RCC 7860 (cell line): ENCODE measurements at places on chromosomes 13 and 19.
A peak's percentile ranks its signal among the peaks of the same experiment; 100 is the strongest.

GRCh38 chr13:78376033-78376432 is 227.3 kb downstream of the POU4F1 start:
- no peak for DNase-seq

DNA sequence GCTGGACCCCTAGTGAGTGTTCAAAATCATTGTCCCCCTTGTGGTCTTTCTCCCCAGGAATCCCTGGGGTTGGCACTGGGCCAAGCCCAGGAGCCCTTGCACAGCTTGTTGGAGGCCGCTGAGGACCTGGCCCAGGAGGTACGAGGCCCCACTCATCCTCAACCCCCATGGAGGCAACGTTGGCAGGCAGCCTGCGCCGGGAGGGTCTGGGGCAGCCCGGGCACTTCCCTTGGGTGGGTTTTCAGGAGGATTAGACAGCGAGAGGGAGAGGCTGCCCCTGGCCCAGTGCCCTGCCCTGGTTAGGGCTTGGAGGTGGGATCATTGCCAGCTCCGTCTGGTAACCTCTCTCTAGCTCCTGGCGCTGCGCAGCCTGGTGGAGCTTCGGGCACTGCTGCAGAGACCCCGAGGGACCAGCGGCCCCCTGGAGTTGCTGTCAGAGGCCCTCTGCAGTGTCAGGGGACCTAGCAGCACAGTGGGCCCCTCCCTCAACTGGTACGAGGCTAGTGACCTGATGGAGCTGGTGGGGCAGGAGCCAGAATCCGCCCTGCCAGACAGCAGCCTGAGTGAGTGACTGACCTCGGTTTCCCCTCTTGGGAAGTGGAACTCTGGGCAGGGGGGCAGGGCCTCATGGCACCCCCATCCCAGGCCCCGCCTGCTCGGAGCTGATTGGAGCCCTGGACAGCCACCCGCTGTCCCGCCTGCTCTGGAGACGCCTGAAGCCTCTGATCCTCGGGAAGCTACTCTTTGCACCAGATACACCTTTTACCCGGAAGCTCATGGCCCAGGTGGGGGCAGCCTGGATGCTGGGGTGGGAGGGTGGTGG is 3.0 kb downstream of the ABCA7 start:
- no peak for DNase-seq

GRCh38 chr13:34588362-34588761 is 353.7 kb upstream of the NBEA start:
- DNase-seq: no peak

DNA sequence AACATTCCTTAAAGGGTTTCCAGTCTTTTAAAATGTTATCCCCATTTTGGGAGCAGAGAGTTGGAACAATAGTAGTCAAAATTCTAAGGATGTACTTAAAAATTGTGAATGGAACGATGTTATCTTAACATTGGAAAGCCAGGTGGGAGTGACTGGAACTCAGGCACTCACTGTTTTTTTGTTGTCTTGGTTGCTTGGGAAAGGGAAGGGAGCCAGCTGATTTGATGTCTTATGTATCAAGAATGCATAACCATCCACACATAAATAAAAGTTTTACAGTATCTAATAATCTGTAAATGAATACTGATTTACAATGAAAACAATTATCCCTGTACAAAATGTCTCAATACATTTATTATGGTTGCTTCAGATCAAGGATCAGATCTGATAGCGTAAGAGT is 88.7 kb downstream of the SLC10A2 start:
- no peak for DNase-seq

DNA sequence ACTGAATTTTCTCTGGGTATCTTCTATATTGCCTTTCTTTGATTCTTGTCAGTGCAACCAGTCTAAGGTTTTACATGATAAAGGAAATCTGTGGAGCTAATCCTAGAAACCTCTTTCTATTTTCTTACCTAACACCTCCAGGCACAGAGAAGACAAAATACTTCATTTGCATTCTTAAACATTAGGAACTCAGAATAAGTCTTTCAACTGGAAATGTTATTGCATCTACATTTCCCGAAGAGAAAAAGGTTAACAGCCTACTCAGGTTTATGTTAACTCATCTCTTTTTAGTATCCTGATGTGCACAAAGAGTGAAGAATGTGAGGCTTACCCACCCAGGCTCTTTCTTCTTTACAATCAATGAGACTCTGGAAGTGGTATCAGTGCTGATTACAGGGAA is 106.7 kb downstream of the PCCA start:
- no peak for DNase-seq

DNA sequence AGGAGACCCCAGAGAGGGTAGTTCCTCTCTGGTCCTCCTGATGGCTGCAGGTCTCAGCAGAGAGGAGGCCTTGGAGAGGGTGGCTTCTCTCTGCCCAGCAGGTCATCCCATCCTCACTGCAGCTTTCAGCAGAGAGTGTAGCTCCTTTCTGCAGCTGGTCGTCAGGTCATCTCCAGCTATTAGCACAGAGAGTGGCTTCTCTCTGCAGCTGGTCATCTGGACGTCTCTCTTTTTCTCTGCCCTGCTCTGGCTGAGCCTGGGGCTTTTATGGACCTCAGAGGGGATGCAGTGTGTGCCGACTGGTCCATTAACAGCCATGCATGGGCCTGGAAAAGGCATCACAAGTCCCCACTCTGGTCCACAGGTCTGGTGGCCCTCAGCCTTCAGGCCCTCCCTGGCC is 20.3 kb downstream of the TNFSF9 start:
- DNase-seq: no peak

- no peak for DNase-seq
Observed at GRCh38 chr19:44947041-44947581, 1.3 kb downstream of the APOC2 start.

DNA sequence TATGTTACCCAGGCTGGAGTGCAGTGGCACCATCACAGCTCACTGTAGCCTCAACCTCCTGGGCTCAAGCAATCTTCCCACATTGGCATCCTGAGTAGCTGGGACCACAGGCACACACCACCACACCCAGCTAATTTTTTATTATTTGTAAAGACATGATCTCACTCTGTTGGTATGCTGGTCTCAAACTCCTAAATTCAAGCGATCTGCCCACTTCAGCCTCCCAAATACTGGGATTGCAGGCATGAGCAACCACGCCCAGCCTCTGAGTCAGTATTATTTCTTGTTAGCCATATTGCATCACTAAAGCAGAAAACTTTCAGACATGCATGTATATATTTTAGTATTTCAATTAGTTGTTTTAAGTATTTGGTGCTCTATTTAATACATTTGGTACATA is 376.4 kb downstream of the GPC6 start:
- peak; percentile 80 for DNase-seq

DNA sequence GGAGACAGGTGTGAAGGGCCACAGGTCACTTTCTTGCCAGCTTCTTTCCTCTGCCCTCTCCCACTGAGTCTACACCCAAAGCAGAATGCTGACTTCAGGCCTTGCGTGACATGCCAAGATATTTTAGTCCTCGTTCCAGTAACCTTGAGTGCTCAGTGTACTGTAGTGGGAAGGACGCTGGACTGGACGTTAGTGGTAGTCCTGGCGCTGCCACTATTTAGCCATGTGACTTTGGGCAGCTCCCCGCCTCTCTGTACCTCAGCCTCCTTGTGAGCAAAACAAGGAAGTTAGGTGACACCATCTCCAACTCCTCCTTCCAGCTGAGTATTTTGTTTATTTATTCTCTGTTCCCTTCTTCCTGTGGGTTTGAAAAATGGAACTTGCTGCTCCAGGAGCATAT is 86.1 kb downstream of the FRY start:
- no peak for DNase-seq

- DNase-seq: no peak
Observed at GRCh38 chr13:112670864-112671263, 19.0 kb upstream of the ATP11A start.

GRCh38 chr19:51439021-51439465 is 19.2 kb downstream of the SIGLEC8 start:
- DNase-seq: no peak

DNA sequence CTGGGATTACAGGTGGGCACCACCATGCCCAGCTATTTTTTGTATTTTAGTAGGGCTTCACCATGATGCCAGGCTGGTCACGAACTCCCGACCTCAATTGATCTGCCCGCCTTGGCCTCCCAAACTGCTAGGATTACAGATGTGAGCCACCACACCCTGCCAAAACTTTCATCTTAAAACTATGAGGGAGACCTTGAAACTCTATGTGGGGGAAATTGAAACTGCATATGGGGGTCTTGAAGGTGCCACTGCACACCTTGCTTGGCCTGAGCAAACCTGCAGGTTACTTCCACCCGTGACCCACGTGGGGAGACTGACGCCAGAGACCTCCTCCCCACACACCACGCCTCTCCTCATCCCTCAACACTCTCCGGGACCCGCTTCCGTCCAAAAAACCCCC is 15.6 kb downstream of the CILP2 start:
- DNase-seq: no peak

DNA sequence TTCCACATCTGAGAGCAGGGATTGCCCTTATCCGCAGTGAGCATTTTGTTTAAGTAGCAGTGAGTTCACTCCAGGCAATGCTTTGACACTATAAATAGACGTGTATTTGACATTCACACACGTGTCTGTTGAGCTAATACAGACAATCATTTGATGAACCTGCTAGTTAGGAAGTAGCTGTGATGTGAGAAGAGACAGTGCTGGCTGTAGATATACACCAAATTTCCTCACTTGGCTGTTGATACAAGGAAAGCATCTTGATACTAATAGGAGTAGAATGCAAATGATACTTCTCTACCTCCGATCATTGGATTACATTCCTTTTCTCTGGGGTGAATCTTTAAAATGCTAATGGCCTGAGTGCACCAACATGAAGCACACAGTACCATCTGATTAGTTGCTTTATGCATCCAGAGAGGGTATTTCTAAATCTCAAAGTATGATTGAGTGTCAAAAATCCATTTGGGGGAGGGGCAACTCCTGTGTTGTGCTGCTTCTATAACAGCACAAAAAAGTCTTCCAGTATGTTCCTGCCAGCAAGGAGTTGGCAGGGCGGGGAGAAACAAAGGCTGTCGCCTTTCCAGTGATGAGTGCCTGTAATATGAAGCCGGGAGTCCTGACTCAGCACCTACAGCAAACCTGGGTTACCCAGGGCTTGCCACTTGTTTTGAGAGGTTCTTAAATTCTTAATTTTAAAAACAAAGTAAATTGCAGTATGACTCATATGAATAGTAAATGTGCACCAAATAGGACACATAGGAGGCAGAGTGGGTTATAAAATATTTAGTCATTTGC is 7.0 kb downstream of the CUL4A start:
- DNase-seq: peak; percentile 21

GRCh38 chr19:55090564-55090963 is 14.9 kb downstream of the EPS8L1 start:
- no peak for DNase-seq

DNA sequence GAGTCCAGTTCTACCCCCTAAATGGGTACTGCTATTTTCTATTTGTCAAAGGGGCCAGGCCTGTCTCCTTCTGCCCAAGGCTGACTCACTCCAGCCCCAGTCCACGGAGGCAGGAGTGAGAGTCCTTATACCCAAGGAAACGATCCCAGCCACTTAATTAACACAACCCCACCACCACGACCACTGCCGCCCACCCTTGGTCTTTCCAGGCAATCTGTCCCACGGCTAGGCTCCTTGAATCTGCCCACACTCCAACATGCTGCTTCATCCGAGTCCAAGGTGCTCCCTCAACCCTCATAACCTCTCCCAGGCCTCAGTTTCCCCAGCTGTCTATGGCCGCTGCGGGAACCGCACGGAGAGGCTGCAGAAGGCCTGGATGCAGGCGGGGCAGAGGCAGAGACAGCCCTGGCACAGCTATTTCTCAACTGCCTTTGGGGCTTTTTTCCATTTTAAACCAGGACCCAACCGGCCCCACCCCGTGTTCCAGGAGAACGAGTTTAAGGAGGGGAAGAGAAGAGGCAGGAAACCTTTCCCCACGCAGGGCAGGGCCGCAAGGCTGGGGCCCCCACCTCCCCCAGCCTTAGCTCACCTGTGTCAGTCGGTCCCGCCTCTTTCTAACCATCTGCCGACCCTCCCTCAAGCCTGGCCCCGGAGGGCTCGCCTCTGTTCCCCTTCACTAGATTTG is 746 bp downstream of the RAB3D start:
- DNase-seq: no peak

GRCh38 chr19:35879770-35880317 is 11.5 kb downstream of the APLP1 start:
- DNase-seq: peak; percentile 72

DNA sequence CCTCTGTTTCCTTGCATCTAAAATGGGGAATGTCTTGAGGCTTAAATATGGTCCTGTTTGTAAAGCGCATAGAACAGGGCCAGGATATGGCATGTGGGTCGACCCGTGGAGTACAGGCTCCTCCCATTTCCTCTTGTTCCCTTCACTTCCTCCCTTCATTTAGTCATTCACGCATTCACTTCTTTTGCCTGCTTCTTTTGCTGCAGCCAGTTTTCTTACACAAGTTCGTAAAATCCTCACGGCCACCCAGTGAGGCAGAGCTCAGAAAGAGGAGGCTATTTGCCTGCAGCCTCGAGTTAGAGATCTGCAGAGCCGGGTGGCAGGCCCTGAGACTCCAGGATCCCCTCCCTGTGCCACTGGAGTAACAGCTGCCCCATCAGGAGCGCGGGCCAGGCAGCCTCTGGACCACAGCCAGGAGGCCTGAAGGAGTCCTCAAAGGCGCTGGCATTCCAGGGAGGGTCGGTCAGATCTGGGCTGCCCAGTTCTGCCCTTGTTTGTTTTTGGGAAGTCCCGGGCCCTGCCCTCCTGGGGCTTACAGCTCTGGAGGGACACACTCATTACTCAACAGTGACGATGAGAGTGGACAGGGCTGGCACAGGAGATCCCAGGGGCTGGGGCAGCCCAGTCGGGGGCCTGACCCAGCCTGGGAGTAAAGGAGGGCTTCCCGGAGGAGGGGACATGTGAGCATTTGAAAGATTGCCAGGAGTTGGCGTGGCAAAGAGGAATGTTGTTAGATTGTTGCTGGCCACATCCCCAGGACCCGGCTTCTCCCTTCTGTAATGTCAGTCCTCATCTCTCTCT is 4.6 kb downstream of the PPP5C start:
- no peak for DNase-seq

- DNase-seq: peak; percentile 9
Observed at GRCh38 chr19:48405850-48406249, 12.4 kb downstream of the GRIN2D start.

DNA sequence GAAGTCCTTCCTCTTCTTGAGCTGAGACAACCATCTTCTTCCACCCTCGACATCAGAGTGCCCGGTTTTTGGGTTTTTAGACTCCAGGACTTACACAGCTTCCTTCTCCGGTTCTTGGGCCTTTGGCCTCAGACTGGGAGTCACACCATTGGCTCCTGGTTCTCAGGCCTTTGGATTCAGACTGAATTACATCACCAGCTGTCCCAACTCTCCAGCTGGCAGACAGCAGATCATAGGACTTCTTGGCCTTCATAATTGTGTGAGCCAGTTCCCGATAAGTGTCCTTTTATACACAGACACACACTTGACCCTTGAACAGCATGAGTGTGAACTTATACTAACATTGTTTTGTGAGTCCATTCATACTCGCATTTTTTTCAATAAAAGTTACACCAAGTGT is 166.0 kb upstream of the UBL3 start:
- no peak for DNase-seq

DNA sequence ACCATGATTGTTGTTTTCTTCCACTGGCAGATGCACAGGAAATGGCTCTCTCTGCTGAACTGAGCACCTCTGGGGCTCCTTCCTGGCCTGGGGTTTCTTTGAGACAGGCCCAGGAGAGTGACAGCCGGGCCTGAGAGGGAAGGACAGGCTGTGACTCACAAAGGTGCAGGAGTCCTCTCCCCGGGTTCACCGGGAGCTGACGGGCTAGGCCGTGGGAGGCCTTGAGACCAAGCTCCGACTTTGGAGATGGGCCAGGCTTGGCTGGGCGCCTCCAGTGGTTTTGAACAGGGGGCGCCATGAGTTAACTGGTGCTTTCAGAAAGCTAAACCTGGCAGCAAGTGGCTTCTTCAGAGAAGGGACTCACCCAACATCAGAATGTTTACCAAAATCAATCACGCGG is 143.4 kb downstream of the URI1 start:
- DNase-seq: no peak
